ENCODE measurements at places on chromosomes 1 and 21.

DNA sequence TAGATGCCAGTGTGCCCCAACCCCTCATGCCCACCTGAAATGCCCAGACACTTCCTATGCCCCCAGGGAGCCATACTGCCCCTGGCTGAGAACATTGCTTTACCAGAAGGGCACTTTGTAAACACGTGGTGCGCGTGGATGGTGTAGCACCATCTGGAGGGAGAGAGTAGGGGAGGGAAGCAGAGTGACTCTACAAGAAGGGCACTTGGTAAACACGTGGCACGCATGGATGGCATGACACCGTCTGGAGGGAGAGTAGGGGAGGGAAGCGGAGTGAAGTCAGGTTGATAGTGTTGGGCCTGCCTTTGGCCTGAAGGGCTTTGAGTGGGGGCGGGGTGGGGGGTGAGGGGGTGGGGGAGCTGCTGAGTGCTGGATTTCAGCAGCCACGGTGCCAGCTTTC lies 324.0 kb upstream of the VAMP3 start:
- DNase-seq = no peak

DNA sequence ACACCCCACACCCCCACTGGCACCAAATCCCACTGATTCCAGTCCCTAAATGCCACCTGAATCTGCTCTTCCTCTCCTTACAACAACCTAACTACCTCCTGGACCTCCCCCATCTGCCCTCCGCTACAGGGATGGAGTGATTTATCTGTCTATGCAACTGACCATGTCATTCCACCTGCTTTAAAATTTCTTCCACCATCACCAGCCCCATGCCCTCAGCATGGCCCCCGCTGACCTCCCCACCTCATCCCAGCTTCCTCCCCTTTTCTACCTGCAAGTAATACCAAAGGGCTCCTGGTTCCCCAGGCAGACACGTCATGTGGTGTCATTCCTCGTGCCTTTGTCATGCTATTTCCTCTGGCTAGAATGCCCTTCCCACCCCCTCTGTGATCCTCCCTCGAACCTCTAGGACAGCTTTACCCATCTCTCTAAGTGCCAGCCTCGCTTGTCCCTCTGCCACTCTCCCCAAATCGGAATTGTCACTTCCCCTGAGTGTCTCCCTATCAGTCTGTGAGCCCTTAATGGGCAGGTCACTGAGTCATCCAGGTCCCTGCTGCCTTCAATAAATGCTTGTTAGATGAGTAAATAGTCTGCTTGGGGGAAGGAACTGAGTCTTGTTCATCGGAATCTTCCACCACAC lies 3.7 kb downstream of the GJB4 start:
- no peak for DNase-seq

DNA sequence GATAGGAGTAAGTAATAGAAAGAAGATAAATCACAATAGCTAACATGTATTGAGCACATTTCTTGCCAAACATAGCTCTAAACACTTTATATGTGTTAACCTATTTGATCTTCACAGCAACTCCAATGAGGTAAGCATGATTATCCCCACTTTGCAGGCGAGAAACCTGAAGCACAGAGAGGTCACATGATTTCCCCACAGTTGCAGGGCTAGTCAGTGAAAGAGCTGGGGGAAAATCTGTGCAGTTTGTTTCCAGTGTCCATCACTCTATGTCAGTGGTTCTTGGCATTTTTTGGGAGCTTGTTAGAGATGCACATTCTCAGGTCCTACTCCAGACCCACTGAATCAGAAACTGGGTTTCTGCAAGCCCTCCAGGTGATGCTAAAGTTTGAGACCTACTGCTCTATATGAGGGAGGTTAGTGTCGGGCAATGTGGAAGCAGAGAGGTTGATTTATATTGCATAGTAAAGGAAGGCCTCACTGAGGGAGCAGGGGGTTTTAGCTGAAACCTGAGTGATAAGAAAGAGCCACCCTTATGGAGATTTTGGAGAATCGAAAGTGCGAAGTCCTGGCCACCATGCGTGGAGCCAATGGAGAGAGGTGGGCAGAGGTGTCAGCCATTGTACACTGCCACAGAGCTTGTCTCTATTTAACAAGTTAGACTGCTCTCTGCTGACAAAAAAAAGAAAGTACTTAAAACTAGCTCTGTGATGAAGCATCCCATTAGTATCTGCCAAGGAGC lies 20.9 kb downstream of the MCOLN3 start:
- peak; percentile 39 for DNase-seq

GRCh38 chr1:75529488-75529887 lies 81.4 kb downstream of the SLC44A5 start:
- no peak for DNase-seq

DNA sequence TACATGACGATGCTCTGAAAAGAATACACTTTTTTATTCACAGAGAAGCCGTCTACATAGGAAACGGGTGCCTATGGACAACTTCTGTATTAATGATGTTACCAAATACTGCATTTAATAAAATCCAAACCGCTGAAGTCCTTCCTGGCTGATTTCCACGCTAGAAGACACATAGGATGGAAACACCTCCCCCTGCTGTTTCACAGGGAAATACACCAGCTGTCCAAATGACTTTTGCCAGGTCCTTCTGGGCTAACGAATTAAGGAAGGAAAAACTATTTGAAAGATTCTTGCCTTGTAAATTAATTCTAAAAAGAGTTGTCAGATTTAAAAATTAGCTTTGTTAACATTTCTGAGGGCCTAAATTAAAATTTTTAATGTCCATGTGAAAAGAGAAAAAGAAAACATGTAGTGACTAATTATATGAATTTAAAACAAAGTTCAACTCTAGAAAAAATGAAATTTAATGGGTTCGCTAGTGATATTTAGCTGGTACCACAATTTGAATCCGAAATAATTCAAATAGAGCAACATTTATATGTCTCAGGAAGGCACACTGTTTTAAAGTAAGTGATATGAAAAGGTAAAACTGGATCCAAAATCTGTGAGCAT lies 146.0 kb downstream of the RERE start:
- DNase-seq = peak; percentile 68

DNA sequence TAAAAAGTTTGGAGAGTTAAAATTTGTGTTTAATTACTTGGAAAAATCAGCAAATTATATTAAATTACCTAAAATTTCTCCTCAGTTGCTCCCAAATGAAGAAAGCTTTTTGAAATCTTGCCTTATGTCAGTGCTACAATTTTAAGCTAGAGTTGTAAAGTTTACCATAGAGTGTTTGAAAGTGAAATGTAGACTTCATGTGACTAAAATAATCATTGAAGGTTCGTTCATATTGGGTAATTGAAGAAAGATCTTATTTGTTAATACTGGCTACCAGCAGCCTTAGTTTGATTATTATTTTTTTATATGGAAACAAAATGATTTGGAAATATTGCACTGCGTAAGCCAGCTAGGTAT lies 4.4 kb downstream of the DYRK1A start:
- DNase-seq = peak; percentile 24

- DNase-seq = no peak
These were observed 32.8 kb upstream of the MAN1C1 start for GRCh38 chr1:25583519-25584370.

DNA sequence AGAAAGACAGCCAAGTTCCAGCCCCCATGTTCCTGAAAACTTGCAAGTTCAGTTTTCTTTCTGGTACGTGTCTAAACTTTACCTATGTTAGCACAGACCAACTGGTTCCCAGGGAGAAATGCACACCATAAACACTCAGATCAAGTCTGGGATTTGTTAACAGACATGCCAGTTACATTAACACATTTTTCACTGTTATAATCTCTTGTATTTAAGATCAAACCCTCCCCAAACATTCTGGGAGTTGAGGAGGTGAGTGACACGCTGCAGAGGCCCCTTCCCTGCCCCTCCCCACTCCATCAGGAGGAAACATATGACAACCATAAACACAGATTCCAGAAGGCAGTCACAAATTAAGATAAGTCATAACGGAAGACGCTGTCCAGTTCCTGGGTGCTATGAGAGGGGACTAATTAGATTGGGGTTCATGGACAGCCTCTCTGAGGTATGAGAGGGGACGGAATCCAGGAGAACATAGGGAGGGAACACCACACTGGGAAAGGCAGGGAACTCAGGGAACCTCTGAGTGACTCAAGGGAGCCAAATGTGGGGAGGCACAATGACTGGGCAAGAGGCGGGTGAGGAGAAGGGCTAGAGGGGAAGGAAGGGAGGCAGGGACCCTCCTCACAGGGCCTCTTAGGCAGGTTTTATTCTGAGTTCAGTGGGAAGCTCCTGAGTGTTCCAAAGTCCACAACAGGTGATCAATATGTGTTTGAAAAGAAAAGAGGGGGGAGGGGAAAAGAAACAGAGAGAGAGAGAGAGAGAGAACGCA lies 25.0 kb downstream of the DUSP10 start:
- DNase-seq = no peak

DNA sequence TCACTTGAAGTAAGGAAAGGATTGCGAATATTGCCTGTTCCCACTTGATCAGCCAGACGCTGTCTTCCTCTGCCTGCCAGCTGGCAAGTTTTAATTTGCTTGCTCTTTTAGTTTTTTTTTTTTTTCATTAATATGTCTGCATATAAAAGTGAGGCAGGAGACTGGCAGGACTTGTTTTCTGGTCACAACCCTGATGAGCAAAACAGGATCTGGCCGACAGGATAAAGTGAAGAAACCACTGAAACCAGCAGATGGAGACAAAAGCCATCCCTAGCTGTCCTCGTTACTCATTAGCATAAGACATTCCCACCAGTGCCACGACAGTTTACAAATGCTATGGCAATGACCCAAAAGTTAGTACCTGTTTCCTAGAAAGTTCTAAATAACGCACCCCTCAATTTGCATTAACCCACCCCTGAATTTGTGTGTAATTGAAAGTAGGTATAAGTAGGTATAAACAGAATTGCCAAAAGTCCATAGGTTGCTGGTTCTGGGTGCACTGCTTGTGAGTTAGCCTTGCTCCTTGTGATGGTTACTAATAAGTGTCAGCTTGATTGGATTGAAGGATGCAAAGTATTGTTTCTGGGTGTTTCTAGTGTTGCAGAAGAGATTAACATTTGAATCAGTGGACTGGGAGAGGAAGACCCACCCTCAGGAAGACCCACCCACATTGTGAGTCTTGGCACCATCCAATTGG lies 60.8 kb downstream of the ZNF684 start:
- DNase-seq = peak; percentile 64

GRCh38 chr1:235015291-235015985 lies 113.2 kb downstream of the TOMM20 start:
- peak; percentile 87 for DNase-seq

GRCh38 chr1:175433532-175434282 lies 241.1 kb upstream of the KIAA0040 start:
- no peak for DNase-seq

GRCh38 chr21:46151261-46151988 lies 4.0 kb downstream of the FTCD start:
- no peak for DNase-seq

- DNase-seq = no peak
These were observed 7.8 kb downstream of the ITLN1 start for GRCh38 chr1:160877221-160877620.

DNA sequence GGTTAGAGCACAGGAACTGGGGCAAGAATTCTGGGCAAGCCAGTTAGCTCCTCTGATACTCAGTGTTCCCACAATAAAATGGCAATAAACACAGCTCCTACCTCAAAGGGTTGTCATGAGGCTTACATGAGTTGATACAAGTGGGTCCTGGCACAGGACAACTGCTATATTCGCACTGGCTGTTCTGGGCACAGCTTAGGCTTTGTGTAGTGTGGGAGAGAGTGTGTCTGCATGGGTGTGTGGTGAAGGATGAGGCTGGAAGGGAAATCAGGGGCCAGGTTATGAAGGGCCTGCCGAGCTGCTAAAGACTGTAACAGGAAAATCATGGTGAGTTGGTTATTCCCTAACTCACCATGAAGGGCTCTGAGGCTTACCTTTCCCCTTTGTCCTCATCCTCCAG lies 18.7 kb downstream of the ETV3 start:
- DNase-seq = no peak

DNA sequence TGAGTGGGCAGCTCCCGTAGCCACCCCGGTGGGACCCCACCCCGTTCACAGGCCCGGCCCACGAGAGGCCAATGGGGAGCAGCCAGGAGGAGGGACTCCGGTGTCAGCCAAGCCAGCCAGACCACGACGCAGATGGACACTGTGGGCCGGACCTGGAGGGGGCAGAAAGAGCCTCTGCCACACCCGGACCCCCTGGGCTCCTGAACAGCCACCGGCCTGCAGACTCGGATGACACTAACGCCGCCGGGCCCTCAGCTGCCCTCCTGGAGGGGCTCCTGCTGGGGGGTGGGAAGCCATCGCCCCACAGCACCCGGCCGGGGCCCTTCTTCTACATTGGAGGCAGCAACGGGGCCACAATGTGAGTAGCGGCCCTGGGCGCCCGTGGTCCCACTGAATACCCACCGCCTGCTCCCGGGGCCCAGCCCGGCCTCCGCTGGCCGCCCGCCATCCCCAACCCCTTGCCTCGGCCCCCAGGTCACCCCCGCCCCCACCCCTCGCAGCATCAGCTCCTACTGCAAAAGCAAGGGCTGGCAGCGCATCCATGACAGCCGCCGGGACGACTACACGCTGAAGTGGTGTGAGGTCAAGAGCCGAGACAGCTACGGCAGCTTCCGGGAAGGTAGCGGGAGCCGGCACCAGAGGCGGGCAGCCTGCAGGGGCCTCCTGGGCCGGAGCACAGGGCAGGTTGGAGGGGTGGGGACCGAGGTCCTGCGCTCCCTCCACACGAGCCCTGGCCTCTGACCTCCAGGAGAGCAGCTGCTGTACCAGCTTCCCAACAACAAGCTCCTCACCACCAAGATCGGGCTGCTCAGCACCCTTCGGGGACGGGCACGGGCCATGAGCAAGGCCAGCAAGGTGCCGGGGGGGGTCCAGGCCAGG lies 6.5 kb downstream of the TTLL10 start:
- no peak for DNase-seq

- DNase-seq = no peak
These were observed 149.1 kb downstream of the NOS1AP start for GRCh38 chr1:162218546-162218945.

GRCh38 chr1:84573967-84574842 lies at the start of gene CTBS:
CTBS (minus strand) TSS chr1:84574440; CDS start chr1:84574415, 25 bp downstream.
- DNase-seq = peak; percentile 98

GRCh38 chr1:114105421-114105979 lies 48.2 kb downstream of the SYT6 start:
- no peak for DNase-seq

DNA sequence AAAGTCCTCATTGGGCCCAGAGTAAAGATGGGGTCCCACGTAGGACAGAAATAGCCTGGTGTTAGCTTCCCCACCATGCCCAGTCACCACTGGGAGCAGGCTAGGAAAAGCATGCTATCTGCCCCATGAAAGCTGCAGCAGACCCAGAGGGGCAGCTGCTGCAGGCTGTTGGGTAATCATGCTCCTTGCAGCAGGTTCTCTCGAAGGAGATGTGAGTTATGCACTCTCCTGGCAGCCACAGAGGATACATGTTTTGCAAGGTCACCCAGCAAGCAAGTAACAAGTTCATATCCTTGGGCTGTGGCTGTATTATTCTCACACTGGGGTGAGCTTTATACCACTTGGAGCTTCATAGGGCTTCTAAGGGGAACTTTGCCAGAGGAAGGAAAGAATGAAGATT lies 9.1 kb upstream of the HEYL start:
- DNase-seq = no peak

GRCh38 chr1:50570066-50570468 lies 146.8 kb upstream of the DMRTA2 start:
- no peak for DNase-seq

GRCh38 chr1:53371121-53371666 lies 43.3 kb upstream of the LRP8 start:
- no peak for DNase-seq

Data from inflammatory macrophage treated with lipopolysaccharide for 4 hours (primary cell).